H9 (cell line): ENCODE measurements at places on chromosomes 12 and 14.

DNA sequence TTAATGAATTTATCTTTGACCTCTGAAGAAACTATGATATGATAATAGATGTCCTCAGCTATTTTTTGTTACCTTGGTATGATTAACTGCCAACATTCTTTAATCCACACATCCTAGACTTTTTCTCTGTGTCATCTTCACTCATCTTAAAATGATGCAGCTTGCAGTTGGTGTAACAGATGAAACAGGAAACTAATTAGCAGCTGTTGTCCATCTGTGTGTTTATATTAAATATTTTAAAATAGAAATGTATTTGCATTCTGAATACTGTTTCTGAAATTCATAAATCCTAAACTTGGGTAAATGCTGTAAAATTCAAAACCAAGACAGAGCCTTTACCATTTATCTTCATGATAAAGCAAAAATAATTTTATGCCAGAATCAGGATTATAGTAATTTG, 56.1 kb upstream of the GARIN2 start:
- no peak for DNase-seq

DNA sequence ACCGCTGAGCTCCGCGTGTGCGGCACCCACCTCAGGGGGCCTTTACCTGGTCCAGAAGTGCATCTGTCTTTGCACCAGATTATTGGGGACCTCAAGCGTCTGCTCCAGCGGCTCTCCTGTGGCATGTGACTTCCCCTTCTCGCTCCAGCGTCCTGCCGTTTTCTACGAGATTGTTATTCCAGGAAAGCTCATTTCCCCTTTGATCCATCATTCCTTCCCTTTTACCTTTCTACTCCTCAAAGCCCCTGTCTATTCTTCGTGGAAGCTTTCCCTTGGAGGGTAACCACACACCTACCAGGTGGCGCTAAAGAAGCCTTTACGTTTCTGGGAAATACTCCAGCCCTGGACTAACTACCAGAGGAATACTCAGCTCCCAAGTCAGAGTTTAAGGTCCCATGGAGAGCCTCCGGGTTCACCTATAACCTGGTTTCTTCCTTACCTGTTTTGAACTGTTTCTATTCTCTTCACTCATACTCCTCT, 1.5 kb downstream of the FKBP4 start:
- DNase-seq, result no peak

DNA sequence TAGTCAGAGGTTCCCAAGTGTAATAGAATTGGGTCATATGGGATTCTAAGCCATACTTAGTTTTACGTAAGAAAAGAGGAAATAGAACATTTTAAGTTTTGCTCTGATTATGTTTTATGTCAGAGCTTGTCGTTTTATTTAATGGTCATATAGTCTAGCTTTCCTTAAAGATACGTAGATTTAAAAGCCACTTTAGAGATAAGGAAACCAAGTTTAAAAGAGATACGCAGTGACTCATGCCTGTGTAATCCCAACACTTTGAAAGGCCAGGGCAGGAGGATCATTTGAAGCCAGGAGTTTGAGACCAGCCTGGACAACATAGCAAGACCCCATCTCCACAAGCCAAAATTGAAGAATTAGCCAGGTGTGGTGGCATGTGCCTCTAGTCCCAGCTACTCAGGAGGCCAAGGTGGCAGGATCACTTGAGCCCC, 19.5 kb downstream of the MAPK1IP1L start:
- no peak for DNase-seq

DNA sequence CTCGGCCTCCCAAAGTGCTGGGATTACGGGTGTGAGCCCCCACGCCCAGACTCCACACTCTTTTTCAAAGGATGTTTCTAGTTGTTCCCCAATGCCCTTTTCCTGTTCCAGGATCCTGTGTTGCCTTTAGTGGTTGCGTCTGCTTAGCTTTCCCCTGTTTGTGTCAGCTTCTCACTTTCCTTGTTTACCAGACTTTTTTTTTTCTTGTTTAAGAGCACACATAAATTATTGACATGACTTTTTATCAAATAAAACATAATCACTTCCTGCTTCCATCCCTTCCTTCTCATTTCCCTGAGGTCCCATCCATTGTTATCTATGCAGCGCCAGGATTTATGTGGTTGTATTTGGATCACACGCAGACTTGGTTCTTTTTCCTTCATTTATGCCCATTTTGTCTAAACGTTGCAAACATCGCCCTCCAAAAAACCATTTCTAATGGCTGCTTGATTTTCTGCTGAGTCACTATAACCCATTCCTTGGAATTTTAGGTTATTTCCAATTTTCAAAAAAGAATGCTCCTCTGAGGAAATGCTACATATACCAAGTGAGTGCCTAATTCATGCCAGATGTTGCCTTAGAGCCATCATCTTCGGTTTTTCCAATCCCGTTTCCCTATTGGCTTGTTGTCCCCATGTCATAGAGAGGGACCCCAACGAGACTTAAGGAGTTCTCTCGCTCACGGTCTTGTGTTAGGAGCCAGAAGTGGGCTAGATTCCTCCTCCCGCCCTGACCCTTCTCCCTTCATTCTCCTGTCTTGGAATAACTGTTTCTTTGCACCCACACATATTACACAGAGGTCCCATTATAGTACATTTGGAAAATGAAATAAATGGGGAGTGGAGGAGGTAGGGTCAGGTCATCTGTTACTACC, 13.5 kb upstream of the CYP46A1 start:
- DNase-seq, result no peak

DNA sequence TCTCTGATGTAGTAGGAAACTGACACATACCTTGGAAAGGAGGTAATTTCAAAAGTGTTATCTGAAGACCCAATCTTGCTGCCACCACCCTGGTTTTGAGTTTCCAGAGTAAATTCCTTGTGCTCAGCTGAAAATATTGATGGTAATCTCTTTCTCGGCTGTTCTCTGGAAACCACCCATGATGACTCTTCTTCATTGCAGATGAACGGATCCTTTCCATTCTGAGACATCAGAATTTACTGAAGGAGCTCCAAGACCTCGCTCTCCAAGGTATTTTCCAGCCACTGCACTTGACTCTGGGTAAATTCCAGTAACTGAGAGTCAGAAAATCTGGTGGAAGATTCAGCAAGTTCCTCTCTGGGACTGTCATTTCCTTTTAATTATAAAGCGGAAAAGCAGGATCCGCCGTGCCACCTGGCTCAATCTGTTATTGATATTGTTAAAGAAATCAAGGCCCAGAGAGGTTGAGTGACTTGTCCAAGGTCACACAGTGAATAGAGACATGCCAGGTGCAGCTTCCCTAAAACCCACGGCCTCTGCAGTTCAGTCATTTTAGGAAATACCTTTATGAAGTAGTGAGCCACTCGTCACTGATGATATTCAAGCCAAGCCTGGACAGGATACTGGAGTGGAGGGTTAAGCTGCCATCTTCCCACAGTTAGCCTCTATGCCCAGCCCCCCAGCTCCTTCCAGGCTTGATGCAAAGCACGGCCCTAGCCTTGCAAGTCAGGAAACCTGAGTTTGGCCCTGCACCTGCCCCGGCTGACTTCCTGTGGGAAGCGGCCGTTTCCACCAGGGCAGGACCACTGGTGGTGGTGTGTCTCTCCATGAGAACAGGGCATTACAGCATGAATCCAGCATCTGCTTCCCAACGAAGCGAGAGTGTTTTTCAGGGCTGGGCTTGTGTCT, 4.7 kb downstream of the CHGA start:
- no peak for DNase-seq

- no peak for DNase-seq
Measured at GRCh38 chr14:100374876-100375265, 51.7 kb downstream of the SLC25A47 start.

DNA sequence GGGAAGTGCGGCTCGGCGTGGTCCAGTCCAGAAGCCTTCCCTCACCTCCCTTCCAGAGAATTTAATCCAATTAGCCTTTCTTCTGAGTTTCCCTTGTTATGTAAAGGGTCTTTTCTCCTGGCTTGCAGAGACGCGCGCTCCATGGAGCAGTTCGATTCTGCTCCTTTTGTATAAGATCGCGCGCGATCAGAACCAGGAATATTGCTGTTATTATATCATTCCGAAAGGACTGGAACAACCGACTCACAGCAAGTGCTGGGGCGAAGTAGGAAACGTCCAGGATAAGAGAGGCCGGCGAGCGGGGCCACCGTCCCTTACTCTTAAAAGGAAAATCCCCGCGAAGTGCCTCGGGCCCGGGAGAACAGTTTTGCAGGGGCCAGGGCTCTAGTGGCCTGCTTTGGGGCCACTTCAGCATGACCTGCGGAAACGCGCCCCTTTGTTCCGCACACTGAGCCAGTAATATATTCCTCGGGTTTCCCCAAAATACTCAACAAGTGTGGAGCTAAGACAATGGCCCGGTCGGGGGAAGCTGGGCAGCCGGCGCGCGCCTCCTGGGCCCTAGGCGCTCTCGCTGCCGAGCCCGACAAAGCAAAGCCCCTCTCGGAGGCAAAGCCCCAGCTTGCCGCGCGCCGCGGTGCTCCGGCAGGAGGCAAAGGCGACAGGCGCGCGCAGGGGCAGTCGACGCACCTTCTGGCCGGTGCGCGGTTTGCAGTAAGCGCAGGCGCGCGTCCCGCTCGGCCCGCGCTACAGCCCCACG, 2.9 kb downstream of the RFX4 start:
- DNase-seq, result peak; percentile 75

- DNase-seq, result no peak
Measured at GRCh38 chr14:36264595-36264994, 55.8 kb downstream of the MBIP start.

- DNase-seq, result no peak
Measured at GRCh38 chr12:62103748-62104147, 156.5 kb upstream of the USP15 start.

- no peak for DNase-seq
Measured at GRCh38 chr14:91317381-91318308, 73.1 kb upstream of the GPR68 start.

DNA sequence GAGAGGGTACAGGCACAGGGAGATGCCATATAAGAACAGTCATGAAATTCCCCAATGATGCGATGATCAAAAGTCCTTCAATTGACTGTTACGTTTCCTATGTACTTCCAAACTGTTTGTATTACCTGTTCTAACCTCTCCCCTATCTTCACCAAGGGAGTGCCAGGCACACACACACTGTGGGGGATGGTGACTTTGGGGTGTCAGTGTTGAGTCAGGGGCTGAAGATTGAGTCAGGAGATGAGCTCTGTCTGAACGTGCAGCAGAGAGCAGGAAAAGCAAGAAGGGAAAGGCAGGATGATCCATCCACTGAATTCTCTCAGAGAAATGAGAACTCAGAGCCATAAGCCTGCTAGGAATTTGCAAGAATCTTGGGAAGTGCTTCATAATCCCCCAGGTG, 153.4 kb downstream of the EFCAB11 start:
- no peak for DNase-seq

DNA sequence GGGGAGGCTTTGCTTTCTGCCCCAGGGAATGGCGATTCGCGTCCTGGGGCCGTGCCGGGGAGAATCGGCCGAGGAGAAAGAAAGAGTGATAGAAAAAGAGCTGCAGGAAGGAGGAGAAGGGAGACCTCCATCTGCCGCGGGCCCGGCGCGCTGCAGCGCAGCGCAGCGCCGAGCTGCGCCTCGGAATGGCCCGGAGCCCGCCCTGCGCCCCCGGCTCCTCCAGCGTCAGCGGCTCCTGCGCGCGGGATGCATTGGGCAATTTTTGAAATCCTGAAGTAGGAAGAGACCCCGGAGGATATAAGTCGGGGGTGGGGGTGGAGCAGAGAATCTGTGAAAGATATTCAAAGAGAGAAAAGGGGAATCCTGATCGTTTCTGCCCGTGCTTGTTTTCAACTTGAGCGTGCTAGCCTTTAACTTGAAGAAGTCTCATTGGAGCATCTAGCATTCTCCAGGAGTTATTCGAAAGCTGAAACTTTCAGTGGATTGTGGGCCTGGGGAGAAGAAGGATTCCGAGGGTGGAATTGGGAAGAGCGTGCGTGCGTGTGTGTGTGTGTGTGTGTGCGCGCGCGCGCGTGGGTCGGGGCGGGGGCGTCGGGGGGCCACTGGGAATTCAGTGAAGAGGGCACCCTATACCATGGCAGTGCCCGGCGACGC, 441 bp downstream of the PDE3A start:
- peak; percentile 57 for DNase-seq

DNA sequence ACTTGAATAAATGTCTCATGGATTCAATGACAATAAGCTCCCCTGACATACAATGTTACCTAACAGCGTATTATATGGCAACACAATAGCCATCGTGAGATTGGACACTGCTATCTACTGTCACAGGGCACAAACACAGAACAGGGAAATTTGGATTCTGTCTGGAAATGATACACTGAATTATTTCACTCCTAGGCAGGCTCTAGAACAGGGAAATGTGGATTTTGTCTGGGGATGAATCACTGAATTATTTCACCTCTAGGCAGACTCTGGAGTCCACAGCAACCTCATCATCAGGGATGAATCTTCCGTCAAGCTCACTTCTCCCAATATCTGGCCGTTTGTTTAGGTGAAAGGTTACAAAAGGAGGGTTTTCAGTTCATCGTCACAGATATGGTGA, 288.8 kb downstream of the TMEM132D start:
- DNase-seq, result no peak

GRCh38 chr12:66741919-66742318, 63.0 kb upstream of the GRIP1 start:
- DNase-seq, result no peak

DNA sequence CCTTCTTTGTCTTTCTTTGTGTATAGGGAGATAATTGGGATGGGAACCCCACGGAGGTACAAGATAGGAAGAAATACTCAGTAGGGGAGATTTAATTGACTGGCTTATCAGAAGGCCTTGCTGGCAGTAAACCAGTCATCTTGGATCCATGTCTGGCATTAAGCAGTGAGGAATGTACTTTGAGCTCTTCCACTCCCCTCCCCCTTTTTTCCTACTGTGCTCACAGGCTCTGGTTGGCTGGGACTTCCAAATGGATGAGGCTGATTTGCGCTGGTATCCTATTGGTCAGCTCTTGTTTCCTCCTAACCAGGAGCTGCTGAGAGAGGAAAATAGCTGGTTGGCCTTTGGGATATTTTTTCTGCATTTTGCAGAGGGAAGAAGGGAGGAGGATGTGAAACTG, 24.7 kb downstream of the NGDN start:
- DNase-seq, result peak; percentile 75

- DNase-seq, result no peak
Measured at GRCh38 chr12:111089616-111090015, 169.2 kb upstream of the MYL2 start.

DNA sequence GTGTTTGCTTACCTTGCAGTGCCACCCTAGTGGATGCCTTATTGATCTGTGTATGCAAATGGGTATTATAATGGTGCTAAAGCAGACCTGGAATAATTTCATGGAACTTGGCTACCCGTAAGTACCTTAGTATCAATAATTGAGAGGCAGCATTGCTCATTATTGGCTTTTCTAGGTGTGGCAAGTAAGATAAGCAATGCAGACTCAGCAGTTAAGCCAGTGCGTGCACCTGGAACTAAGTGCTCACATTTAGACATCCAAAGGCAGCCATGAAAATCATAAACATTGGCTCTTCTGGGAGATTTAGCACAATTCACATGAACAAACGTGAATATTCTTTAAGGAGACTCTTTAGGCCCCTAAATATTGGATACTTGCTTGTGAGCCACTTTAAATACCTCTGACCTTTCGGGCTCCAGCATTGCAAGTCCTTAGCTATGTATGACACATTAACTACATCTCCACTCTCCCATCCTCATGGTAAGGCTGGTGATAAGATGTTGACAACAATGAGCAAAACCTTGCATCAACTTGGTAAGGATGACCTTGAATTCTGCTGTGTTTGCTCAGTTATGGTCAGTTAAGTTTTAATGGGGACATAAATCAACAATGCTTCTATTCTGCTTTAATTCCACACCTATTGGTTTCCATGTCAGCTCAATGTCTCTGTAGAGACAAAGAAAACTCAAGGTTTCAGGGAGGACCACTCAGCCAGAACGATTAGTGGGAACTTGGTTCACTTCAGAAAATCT, 112.0 kb downstream of the SLC5A8 start:
- no peak for DNase-seq

GRCh38 chr14:20278414-20278813, 27.3 kb downstream of the TTC5 start:
- DNase-seq, result no peak

- peak; percentile 46 for DNase-seq
Measured at GRCh38 chr14:94412671-94413638, 24.6 kb upstream of the SERPINA1 start.
